ENCODE measurements at places on chromosomes 1 and 21.

DNA sequence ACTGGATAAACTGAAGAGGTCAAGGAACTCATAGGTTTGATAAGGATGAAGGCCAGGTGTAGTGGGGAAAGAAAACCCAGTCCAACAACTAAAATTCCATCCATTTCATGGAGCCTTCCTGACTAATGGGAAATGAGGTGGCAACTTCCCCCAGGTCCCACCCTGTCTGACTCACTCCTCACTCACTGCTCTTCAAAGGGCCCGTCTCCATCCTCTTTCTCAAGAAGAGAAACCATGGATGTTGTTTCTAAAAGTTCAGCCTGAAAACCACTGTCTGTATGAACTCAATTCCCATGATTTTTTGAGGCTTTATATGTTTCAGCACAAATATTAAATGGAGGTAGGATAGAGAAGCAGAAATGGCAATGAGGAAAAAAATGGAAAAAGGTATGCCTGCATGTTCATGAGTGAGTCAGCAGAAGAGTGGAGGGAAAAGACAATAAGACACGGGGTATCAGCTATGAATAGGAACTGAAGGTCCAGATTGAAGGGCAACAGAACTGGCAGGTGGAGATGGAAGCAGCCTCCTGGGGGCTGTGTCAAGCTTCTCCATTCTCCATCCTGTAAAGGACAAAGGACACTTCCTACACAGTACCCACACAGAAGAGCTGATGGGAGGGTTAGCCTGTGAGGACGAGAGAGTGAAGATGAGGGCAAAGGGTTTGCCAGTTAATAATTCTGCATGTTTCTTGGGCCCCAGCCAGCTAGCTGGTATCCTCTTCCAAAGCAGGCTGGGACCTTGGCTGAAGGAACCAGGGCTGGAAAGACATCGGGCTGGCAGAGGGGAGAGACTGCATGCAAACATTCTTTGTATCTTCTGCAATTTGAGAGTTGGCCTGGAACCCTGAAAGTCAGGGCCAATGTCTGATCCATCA lies 5.5 kb upstream of the ELOVL1 start:
- peak; percentile 54 for DNase-seq

DNA sequence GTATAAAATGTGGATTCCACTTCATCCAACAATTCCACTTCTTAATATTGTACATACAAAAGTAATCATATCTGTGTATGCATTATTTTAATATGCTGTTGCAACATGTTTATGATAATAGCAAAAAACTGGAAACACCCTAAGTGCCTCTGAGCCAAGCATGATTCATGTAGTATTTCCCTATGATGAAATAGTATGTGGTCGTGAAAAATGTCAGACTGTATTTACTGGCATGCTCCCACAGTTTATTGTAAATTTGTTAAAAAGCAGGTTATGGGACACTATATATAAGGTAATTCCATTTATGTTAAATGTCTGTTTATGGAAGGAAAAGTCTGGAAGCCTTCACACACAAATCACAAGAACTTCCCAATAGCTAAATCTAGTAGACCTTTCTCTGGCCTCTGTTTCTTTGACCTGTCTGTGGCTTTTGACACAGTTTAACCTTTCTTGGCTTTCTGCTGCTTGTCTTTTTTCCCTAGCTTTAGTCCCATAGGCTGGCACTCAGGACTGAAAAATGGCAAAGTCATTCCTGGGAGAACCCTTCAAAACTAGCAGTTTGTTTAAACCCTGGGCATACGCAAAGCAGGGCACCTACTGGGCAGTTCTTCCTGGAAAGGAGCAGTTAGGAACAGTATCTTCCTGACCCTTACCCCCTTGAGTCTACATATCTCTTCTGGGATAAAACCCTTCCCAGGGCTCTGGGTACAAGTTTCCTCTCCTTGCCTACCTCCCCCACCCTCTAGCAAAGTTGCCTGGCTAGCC lies 65.4 kb upstream of the ARTN start:
- DNase-seq: peak; percentile 86

DNA sequence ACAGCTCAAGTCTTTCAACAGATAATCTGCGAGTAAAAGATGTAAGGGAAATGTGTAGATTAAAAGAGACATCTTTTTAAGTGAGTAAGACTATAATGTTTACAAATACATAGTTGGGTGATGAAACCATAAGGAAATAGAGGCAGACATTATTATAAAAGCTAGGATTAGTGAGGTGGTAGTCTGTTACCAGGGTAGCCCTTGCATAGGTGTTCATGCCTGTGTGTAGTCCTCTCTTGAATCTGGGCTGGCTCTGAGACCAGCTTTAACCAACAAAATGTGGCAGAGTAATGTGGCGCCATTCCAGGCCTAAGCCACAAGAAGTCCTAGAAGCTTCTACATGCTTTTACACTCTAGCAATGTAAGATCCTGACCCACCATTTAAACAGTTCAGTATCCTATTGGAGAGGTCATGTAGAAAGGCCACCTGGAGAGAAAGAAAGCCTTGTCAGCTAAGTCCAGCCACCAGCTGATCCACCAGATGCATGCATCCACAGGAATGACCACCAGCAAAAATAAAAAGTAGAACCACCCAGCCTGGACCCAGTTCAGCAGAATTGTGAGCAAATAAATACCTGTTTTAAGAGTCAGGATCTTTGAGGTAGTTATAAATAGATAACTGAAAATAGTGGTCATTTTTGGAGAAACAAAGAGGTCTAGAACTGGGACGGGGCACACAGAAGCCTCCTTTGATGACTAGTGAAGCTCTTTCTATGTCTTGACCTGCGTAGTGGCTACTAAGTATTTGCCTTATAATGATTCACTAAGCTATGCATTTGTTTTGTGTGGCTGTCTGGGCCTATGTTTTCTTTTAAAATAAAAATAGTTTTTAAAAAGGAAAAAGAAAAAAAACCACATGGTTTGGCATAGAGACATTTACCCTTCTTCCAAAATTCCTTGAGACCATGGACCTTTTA lies 8.1 kb downstream of the NIBAN1 start:
- no peak for DNase-seq

- no peak for DNase-seq
Observed at GRCh38 chr1:245923215-245923614, 583.9 kb downstream of the SMYD3 start.

- DNase-seq: no peak
Observed at GRCh38 chr21:28675331-28676041, 317.2 kb downstream of the LTN1 start.

GRCh38 chr1:247118946-247119446 lies 14.8 kb upstream of the ZNF669 start:
- DNase-seq: peak; percentile 45

DNA sequence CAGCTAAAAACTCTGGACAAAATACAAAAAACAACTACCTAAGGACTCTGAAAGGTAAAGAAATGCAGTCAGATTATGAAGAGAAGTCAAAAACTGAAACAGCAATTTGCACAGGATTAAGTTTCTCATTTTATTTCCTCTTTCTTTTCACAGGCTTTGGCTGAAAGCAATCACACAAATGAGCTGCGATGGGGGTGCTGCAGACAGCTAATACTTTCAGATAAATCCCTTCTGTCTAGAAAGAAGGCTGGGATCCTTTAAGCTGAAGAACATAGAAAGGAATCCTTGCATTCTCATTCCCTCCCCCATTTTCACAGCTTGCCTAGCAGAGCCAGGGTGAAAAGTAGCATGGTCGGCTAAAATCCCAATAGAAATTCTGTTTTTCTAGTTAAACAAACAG lies 32.0 kb upstream of the PRDX6 start:
- no peak for DNase-seq

GRCh38 chr1:178275553-178275952 lies 181.6 kb downstream of the RASAL2 start:
- DNase-seq: no peak

GRCh38 chr1:221712776-221713431 lies 29.0 kb downstream of the DUSP10 start:
- no peak for DNase-seq

DNA sequence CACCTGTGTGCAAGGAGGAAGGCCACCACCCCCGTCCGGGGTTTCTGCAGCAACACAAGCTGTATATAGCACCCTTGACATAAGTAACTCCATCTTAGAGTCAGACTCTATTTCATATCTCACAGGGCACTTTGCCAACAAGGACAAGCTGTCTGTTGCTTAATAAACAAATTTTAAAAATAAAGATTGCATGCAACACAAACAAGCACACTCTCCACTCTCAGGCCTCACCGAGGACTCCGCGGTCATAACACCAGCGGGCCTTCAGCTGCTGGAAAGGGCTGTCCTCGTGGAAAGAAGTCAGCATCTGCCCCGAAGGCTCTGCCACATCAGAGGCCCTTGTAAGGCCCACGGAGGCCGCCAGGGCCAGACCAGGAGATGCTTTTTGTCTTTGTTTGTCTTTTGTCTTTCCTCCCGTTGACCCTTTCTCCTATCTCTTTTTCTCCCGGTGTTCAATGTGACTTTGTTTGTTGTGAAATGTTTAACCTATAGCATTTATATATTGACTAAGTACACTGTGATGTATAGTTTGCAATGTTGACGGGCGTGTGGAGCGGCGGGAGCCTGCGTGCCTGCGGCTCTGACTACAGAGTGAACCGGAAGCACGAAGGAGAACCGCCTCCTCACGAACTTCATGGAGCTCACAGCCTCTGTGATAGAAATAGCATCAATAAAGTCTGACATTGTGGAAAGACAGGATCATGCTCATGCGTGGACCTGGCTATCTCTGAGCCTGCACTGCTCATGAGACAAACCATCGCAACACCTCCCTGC lies 24.1 kb downstream of the MEGF6 start:
- DNase-seq: no peak

DNA sequence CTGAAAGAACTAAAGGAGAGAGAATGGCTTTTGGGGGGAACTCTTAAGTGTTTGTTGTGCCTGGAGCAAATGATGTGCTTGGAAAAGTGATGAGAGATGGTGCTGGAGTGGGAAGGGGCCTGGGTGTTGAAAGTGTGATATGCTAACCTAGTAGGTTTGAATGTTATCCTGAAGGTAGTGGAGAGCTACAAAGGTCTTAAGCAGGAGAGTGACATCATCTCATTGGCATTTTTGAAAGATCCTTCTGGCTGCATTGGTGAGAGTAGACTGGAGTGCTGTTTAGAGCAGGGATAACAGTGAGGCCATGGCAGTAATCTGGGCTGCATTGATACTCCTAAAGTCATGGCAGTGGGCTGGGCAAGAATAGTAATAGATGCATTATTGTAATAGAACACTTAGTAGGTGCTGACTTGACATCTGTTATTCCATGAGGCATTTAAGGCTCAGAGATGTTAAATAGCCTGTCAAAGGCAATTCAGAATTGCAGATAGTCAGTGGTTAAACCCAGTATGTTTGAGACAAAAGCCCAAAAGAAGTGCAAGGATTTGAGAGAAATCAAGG lies 44.5 kb downstream of the MDM4 start:
- no peak for DNase-seq

DNA sequence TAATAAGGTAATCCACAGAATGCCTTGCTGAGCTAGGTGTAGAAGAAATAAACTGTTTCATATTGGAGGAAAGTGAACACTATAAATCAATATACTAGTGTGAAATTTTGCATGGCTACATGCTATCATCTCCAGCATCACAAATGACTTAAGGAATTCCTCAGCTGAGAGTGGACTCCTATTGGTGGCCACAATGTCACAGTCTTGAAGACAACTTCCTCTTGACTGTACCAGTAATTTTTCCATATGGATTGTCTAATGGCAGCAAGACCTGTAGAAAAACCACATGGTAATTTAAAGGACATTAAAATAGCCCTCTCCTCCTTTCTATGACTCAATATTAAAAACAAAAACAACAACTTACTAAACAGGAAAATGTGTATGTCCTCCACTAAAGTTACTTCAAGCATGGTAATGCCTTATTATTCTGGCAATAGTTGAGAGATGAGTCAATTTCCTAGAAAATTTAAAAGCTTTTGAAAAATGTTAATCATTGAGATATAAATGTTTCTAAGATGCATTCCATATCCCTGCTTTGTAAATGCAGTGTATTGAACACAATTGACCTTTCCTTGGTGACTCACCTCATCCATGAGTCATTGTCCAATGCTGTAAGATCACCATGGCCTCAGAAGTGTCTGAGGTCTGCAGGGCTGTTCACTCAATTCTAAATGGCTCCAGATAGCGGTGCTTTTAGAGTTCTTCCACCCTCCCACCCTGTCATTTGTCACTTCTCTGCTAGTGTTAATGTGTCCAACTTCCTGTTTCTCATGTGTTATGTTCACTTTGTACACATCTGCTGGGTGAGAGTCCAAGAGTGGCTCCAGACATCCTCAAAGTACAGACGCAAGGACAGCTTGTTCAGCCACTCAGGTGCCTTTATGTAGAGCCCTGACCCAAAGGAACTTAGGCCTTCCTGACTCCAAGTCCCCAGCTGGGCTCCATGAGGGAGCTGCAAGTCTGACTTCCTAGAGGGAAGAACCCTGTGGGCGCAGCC lies 32.8 kb upstream of the DNASE2B start:
- DNase-seq: peak; percentile 54

DNA sequence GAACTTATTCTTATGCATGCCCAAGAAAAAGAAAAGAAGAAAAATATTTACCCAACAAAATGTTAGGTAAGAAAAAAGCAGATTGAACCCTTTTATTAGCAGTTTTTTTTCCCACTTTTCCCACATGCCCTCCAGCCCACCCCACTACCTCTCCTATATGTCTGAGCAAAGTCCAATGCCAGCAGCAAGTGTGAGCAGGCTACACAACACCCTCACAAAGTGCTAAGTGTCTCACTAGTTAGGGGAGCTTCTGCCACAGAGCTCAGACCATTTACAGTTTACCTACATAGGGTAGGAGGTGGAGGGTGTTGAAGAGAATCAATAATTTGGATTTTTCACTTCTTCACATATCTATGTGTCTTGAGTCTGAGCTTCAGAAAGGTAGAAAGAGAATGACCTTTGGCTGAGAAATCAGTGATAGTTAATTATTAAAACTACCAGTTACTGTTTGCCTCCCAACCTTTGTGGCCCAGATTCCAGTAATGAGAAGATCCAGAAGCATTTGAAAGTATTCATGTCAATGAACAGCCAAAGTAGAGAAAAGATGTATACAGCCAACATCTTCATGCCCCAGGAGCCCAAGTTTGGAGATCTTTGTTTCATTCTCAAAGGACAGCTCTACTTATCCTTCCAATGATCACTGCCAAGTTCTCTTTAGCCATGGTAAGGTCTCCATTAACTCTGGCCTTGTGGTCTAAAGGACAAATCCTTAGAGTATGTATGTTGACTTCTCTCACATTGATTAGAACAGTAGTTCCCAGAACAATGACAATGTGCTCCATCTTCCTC lies 26.2 kb downstream of the OR10J5 start:
- DNase-seq: no peak

DNA sequence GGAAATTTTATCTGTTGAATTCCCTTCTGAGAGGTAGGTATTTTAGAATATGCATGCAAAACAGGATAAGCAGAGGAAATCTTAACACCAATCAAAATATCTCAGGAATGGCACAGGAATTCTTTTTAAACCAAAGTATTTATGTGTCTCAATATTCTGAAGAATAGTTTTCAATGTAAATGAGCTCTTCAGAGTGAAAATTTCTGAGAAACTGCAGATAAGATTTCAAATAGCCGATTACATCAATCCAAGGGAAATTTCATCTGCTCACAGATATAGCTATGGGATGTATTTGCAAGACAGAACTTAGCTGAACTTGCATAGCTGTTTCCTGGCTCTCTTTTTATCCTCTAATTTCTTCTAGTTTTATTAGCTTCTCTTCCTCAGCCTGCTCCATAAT lies 209.5 kb downstream of the GRIK1 start:
- no peak for DNase-seq

- DNase-seq: no peak
Observed at GRCh38 chr1:181712711-181713110, 229.4 kb downstream of the CACNA1E start.
